C1 segment of cervical spinal cord (tissue), 14 donors: ENCODE measurements at places on chromosomes 3 and 15.

GRCh38 chr15:80710635-80711554 lies 15.8 kb downstream of the ABHD17C start:
- DNase-seq: no peak

GRCh38 chr3:178343433-178344038 lies 192.7 kb upstream of the KCNMB2 start:
- no peak for DNase-seq

- no peak for DNase-seq
Observed at GRCh38 chr3:43528498-43529099, 93.2 kb downstream of the ANO10 start.

- DNase-seq: no peak
Observed at GRCh38 chr15:76868740-76869139, 36.4 kb downstream of the SCAPER start.

DNA sequence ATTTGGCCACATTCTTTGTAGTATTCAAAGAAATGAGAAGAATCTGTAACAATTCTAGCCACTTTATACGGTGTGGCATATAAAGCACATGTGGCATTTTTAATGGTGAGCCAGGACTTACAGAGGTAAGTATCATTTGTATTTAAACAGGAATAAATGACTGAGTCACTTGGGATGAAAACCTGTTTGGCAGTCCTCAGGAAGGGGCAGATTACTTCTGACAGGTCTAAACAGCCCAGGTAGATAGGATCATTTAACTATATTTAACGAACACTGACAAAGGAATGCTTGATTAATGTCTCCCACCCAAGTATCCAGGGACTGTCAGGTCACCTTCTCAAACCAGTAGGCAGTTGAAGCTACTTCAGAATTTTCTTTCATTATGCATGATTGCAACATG lies 241.5 kb upstream of the SATB1 start:
- DNase-seq: no peak
